ENCODE measurements at places on chromosomes 11 and 22.

- no peak for DNase-seq
These were observed 33.9 kb downstream of the ALX4 start for GRCh38 chr11:44275961-44276550.

- DNase-seq, result peak; percentile 34
These were observed 15.7 kb downstream of the CRTAM start for GRCh38 chr11:122853971-122854446.

- DNase-seq, result no peak
These were observed 45.8 kb downstream of the PC start for GRCh38 chr11:66912361-66912760.

DNA sequence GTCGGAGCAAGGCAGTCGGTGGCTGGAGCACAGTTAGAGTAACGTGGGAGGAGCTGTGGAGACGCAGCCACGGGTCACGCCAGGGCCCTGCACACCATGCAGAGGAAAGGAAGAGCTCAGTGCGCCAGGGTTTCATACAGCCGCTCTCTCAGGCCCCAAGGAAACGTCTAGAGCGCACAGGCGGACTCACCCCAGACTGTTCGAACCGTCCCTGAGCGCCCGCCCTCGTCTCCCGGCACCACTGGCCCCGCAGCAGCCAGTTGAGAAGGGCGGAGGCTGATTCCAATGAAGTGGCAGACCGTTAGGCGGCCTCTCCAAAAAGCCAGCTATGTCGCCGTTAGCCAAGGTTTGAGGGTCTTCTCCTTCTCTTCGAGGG lies 483 bp upstream of the HYLS1 start:
- DNase-seq, result no peak

DNA sequence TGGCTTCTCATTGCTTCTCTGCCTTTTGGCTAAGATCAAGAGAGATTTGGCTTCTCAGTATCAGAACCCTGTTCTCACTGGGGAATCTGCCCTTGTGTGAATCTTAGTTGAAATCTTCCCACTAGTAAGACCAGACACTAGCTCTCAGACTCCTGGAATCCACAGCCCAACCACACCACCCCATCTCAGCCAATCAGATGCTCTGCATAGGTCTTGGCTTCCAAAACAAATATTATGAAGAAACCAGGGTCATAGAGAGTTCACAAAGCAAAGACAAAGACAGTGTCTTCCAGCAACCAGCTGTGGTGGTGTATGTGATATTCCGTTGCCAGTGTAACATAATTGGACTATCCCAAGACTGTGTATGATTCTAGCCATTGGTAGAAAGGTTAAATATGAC lies 5.4 kb downstream of the OR8B12 start:
- no peak for DNase-seq

All from hematopoietic multipotent progenitor cell (in vitro differentiated cells).